ENCODE measurements at places on chromosomes 6 and 20. TPM values are rescaled to one million over a fixed set of nuclear protein-coding genes. Genes with fewer than 3 reads are reported as not detected.

GJA10 gene
- total RNA-seq, result not detected

DNA sequence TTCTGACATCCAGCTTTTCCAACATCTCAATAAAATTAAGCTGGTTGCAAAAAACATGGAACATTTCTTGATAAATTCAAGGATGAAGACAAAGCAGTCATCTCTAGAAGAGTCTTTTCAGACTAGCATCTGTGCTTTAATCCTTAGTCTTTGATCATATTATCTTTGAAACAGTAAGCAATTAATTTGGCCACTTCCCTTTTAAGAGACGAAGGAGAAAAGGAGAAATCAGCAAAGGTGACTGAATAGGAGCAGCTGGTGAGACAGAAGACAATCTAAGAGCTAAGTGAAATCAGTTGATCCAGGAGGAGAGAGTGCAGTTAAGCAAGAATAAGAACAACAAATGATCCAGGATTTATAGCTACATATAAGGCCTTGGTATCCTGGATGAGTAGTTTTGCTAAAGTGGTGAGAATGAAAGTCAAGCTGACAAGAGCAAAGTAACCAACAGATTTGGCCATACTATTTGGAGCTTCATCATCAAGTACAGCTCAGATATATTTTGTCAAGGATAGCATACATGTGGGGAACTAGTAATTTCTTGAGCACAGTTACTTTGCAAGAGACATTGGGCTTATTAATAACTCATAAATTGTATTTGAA lies 215.5 kb downstream of the ADGB start:
- DNase-seq, result no peak
- no peaks in the 10 kb centered on the region for H3K4me1 ChIP-seq
- H3K36me3 ChIP-seq, result no peaks in the 10 kb centered on the region
- H3K27me3 ChIP-seq, result peaks cover 7% of the 10 kb centered on the region
- no peak overlapping the region for H3K4me3 ChIP-seq
- H3K27ac ChIP-seq, result no peak overlapping the region

DNA sequence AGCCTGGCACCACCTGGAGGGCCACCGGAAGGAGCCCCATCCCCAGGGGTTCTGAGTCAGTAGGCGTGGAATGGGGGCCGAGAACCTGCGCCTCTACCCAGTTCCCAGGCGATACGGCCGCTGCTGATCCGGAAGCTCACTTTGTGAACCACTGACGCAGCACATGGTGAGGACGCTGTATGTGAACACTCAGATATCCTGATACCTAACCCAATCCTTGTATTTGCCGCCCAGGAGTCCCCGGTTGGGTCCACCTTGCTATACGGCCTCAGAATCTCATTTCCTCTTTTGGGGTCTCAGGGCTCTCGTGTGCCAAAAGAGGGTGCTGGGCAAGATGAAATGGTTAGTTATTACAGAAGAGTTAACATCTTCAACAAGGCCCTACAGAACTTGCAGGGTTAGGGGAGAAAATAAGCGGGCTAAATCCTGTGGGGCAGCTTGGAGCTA lies 604 bp upstream of the RAB5IF start:
- H3K4me1 ChIP-seq, result peaks cover 20% of the 10 kb centered on the region
- DNase-seq, result peak; percentile 71
- H3K27ac ChIP-seq, result peak overlapping the region; percentile 96
- H3K36me3 ChIP-seq, result peaks cover 23% of the 10 kb centered on the region

ZBTB12 gene
- 1.9 TPM for total RNA-seq

All from activated CD4-positive, alpha-beta T cell treated with anti-CD3 and anti-CD28 coated beads for 36 hours (primary cell).